DMS79 (cell line): ENCODE measurements at places on chromosomes 16 and 17.

DNA sequence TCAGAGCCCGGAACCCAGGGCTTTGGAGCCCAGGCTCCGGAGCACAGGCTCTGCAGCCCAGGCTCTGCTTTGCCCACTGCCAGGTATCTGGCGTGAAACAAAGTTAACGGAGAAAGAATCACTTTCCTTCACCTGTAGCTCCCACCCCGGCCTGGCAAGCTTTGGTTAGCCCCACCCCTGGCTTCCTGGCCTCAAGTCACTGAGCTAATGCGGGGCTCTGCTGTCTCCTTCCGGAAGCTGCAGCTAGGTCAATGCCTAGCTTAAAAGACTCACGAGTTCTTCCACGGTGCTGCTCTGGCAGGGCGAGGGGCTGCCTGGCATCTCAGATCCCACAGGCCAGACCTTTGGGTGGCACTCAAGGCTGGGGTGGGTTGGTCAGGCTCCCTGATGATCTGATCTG is 21.1 kb upstream of the SPPL2C start:
- DNase-seq = no peak

DNA sequence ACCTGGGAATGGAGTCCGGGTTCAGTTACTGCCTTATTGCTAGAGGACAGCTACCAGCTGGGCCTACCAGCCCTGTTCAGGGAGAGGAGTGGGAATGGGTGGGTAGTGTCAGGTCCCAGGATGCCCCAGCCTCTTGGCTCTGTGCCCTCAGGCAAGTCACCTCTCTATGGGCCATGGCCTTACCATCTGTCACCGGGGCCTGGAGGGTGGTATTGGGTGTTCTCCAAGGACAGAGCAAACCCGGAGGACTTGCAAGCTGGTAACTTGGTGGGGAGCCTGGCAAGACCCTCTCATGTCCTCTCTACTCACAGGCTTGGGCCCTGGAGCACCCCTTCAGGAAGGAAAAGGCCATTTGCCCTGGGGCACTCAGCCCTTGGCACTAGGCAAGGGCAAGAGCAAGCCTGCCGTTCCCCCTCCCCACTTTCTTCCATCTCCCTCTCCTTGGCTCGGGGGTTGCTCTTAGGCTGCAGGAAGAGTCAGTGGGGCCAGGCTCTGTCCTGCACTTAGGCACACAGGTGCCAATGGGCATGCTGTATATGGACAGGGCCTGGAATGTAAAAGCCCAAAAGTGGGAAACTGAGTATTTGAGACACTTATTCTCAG is 170.0 kb upstream of the ZNF267 start:
- no peak for DNase-seq

DNA sequence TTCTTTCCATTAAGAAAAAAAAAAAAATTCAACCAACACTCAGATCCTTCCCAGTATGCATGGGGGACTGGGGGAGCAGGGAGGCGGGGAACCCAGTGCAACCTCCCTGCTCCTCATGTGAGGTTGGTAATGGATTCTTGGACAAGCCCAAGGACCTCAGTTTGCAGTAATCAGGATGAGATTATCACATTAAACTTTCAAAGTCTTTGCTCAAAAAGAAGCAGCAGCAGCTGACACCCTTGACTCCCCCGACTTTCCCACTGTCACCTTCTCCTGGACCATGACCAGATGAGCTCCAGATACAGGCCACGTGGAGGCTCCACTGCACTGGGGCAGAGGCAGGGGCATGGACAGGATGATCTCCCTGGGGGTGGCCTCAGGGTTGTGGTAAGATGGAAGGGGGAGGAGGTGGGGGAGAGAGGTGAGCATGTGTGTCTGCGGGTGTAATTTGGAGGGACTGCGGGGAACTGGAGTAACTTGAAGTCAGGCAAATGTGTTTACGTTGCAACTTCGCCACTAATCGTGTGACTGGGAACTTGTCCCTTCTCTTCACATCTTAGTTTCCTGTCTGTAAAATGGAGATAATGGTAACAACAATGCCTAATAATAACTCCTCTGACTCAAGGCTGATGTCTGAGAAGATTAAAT is 19.8 kb downstream of the ZNF385C start:
- no peak for DNase-seq

GRCh38 chr16:17304106-17304490 is 166.7 kb downstream of the XYLT1 start:
- no peak for DNase-seq

DNA sequence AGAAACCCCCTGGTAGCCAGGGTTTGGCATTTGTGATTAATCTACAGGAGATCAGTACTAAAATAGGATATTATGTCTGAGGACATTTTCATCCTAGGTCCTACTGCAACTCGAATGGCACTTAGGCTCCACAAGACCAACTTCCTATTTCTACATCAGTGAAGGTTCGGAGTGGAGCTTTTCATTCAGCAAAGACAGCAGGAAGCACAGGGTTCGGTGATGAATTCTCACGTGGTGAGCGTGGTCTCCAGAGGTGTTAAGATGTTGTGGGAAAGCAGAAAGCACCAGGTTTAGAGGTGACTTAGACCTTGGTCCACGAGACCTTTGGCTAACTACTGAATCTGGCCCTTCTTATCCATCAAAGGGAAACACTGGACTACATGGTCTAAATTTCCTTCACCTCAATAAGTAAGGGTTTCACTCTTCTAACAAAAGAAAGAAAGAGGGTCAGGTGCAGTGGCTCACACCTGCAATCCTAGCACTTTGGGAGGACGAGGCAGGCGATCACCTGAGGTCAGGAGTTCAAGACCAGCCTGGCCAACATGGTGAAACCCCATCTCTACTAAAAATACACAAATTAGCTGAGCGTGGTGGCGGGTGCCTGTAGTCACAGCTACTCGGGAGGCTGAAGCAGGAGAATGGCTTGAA is 13.9 kb upstream of the HELZ start:
- no peak for DNase-seq

- DNase-seq = no peak
These were observed 20.7 kb downstream of the CPNE2 start for GRCh38 chr16:57113042-57113453.

DNA sequence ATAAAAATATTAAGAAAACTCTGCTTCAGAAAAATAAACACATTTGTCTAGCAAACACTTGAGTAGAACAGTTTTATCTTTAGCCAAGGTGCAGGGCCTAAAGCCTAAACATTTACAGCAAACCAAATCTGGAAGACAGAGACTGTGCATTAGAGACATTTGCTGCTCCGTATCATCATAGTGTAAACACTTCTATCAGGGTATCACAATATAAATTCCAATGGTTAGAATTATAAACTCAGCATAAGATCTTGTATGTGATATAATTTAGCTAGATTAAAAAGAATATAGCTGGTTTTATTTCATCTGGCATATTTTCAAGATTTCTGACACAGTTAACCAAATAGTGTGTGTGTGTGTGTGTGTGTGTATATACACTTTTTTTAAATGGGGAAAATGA is 133.8 kb upstream of the NACA2 start:
- DNase-seq = no peak

GRCh38 chr16:1208239-1208830 is 16.7 kb downstream of the TPSG1 start:
- no peak for DNase-seq

DNA sequence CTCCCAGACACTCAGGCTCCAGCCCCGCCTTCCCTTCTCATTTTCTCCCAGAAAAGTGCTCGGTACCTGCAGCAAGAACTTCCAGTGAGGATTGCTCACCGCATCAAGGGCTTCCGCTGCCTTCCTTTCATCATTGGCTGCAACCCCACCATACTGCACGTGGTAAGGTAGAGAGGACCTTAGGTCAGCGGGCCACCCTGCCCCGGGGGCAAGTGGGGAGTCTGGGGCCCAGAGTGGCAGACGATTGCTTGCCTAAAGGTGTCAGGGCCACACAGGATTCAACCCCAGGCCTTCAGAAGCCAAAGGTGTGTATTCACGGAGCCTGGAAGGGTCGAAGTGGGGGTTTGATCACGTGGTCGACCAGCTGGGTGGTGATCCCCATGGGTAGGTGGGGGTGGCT is 1.4 kb downstream of the BCKDK start:
- DNase-seq = no peak

- DNase-seq = no peak
These were observed 220.6 kb upstream of the CHMP6 start for GRCh38 chr17:80770881-80771611.

GRCh38 chr16:74667255-74667700 is 601 bp upstream of the RFWD3 start:
- DNase-seq = no peak

GRCh38 chr16:80171746-80172145 is 369.0 kb upstream of the DYNLRB2 start:
- DNase-seq = no peak

- DNase-seq = no peak
These were observed 10.1 kb downstream of the KSR1 start for GRCh38 chr17:27466376-27466742.

DNA sequence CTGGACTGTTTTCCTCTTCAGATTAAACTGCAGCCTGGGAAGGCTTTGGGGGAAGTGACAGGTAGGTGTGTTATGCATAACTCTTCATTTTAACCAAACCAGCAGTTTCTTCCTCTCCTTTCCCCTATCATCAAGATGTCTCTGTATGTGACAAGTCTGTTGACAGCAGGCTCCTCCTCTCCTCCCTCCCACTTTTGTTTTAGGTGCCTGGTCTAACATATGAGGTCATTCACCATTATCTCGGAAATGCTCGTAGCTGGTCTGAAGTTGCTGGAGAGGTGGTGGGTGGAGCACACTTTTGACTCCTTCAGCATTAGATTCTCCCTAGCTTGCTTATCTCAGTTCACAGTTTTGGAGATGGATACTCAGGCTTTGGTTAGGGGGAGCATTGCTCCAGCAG is 571.0 kb upstream of the EEF2KMT start:
- DNase-seq = no peak

DNA sequence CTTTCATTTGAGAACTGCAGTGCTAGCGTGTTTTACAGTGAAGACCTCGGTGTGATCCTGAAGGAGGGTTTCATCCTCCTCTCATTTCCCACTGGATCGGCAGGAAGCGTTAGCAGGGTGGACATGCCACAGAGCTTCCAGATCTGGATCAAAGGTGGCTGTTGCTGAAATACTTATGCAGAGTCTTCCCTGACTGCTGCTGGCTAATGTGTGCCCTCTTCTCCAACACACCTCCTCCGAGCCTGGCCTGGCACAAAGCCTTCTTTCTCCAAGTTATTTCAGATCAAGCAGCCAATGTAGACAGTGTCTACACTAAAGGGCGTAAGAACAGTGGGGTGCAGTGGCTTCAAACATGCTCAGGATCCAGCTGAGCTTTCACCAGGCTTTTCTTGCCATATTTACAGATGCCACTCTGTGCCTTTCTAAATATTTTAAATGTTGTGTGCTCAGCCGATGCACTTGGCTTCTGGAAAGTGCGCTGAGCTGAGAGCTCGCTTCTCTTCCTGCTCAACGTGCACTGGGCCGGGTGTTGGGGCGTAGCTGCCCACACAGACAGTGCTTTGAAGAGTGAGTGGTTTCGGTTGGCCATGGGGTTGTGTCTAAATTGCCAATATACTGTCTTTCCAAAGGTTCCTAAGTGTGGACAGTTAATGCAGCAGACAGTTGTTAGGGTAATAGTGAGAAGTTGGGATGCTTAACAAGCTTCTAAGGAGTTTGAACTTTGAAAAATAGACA is 2.1 kb downstream of the ZNF750 start:
- no peak for DNase-seq

DNA sequence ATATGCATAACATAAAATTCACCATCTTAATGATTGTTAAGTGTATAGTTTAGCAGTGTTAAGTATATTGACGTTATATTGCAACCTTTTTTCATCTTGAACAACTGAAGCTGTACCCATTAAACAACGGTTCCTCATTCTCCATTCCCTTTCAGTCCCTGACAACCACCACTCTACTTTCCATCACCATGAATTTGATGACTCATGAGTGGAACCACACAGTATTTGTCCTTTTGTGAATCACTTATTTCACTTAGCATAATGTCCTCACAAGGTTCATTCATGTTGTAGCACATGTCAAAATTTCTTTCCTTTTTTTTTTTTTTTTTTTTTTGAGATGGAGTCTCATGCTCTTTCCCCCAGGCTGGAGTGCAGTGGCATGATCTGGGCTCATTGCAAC is 46.0 kb downstream of the HOXB1 start:
- no peak for DNase-seq

DNA sequence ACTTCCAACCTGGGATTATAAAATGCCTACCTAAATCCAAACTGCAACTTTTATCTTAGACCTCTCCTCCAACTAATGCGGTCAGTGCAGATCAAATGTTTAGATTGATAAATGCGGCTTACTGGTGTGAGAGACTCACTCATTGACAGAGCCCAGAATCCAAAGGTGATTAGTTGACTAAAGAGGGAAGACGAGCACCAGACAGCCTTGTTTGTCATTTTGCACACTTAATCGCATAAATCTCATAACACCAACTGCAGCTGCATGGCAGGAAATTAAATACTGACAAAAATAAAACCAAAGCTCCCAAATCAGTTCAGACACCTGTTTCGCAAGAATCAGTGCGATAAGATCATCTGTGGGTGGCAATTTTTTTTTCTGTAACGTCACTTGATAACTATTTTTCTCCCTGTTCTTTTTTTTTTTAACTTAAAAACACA is 35.9 kb downstream of the NACA2 start:
- DNase-seq = no peak

DNA sequence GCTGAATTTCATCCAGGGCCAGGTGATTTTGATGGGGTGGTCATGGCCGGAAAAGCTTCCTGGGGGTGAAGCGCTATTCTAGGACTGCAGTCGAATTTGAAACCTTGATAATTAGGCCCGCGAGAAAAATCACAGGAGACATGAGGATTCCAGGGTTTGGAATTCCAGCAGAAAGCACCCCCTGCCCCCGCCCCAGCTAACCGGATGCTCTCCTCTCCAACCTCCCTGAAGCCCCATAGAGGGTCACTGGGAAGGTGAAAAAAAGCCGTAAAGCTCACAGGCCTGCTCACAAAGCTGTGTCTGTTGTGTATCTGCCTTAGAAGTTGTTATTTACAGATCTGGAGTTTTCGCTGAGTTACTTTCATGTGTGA is 1.2 kb upstream of the GINS2 start:
- DNase-seq = no peak

- DNase-seq = no peak
These were observed 7.3 kb downstream of the CSF3 start for GRCh38 chr17:40022497-40022896.

DNA sequence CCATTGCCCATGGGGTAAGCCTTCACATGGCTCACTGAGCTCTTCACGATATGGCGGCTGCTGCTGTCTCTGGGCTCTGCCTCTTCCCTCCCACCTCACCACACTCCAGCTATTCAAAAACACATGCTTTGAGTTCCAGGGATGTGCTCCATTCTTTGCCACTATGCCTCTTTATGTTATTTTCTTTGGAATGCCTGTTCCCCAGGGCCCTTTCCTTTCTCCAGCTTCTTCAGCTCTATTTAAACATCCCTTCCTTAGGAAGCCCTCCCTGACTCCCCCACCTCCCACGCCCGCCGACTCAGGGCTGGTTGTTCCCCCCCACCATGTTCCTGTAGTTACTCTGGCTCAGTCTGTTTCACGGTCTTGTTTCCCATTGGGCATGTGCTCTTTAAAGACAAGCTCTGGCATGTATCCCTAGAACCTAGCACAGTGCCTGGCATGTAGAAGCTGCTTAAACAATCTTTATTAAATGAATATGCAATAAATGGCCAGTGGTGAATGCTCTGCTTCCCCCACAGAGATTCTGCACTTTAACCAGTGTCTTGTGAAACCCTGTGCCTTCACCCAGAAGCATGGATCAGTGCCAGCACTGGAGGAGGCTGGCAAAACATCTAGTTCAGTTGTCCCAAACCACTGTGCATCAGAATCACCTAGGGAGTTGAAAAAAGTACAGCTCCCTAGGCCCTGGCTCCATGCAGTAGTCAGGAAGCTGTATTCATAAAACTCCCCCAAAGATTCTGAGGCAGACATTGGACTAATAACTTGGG is 6.9 kb downstream of the MYCBPAP start:
- no peak for DNase-seq
